ENCODE measurements at places on chromosomes 7 and 10.

DNA sequence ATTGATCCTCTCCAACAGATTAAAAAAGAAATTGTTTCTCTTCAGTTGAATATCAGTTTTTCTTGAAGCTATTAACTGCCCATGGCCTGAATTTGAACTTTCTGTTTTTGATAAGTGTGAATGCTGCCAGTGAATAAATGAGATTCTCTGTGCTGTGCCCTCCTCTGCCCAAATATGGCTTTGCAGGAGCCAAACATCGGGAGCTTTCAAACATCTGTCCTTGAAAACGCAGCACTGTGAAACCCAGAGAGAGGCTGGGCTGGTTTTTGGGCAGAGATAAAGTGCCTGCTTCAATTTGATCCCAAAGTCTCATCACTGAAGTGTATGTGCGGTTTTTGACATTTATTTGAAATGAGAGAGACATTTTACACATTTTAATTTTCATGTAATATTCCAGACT, 268.3 kb upstream of the SHH start:
- no peak for DNase-seq

- no peak for DNase-seq
Measured at GRCh38 chr10:97669571-97669970, 17.5 kb downstream of the AVPI1 start.

DNA sequence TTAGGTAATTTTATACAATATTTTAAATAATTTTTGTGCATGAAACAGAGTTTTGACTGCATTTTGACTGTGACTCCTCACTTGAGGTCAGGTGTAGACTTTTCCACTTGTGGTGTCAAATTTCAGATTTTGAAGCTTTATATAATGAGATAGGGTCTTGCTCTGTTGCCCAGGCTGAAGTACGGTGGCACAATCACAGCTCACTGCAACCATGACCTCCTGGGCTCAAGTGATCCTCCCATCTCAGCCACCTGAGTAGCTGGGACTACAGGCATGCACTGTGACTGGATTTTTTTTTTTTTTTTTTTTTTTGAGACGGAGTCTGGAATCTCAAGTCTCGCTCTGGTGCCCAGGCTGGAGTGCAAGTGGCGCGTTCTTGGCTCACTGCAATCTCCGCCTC, 74.9 kb downstream of the TCF7L2 start:
- no peak for DNase-seq

DNA sequence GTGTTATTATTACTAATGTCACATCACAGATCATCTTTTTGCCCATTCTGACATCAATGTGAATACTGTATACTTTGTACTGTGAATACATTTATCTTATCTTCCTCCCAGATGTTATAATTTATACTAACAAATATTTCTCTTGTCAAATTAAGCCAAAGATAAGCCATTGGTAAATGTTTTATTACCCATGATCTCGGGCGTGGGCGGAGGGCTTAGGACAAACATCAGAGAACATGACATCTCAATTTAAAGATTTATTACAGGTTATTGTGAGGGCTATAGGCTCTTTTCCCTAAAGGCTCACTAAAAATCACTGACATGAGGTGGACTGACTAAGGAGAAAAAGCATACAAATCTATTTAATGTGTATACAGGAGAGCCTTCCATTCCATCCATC, 58.2 kb upstream of the DGKB start:
- no peak for DNase-seq

GRCh38 chr7:142338633-142339501, 81.0 kb upstream of the PRSS58 start:
- DNase-seq = peak; percentile 59
